Urothelium cell line (cell line): ENCODE measurements at places on chromosomes 7 and 10.

GRCh38 chr10:86106616-86107015, 260.0 kb downstream of the GRID1 start:
- no peak for DNase-seq

GRCh38 chr7:646951-647350, 79.5 kb upstream of the DNAAF5 start:
- DNase-seq, result no peak

GRCh38 chr10:109963439-109963838, 40.1 kb upstream of the XPNPEP1 start:
- no peak for DNase-seq

GRCh38 chr10:56116684-56117083, 244.4 kb downstream of the ZWINT start:
- DNase-seq, result no peak

DNA sequence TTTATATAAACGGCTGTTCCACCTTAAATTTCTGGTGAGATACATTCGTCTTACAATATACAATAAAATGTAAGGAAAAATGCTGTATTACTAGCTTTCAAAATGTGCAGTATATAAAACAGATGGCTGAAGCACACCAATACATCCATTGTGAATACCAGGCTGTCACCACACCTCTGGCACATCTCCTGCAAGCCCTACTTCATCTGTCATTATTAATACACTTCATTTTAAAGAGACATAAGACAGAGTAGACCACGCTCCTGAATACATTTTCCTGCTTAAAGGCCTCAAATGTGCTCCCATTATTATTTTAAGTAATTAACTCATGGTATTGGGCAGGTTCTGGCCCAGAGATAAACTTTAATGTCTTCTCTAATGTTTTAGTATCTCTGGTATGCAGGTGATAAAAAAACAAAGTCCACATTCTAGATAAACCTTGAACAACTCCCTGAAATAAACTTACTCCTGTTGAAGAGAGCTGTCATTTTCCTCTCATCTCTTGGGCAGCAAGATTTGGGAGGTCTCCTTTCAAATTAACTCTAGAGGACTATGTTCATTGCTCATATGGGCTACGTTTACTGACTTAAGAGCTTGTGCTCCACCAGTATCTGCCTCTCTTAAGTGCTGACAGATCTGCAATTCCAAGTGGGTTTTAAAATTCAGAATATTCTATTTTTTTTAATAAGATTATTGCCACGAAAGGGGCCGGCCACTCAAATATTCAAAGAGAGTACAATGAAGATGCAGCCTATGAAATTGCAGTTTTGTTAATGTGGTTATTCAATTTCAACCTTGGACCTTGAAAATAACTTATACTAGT, 396.5 kb upstream of the SEMA3D start:
- DNase-seq, result no peak

GRCh38 chr7:102991540-102992214, 78.9 kb downstream of the LRRC17 start:
- peak; percentile 94 for DNase-seq

GRCh38 chr10:8719971-8720370, 665.5 kb downstream of the GATA3 start:
- DNase-seq, result no peak

DNA sequence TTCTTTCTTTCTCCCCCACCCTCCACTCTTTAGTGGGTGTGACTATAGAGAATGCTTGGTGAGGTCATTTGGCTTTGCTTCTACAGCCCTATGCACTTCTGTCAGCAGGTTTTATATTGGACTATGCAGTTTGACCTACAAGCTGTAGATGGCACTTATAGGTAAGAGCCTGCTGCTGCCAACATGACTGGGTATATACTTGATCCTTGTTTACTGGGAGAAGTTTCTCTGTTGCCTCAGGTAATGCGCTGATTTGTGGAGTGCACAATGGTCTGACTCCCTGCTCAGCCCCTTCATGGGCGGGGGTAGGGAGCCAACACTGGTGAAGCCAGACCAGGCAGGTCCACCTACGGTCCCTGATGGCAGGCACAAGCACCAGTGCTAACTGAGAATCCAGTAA, 33.7 kb upstream of the C7orf33 start:
- DNase-seq, result no peak

DNA sequence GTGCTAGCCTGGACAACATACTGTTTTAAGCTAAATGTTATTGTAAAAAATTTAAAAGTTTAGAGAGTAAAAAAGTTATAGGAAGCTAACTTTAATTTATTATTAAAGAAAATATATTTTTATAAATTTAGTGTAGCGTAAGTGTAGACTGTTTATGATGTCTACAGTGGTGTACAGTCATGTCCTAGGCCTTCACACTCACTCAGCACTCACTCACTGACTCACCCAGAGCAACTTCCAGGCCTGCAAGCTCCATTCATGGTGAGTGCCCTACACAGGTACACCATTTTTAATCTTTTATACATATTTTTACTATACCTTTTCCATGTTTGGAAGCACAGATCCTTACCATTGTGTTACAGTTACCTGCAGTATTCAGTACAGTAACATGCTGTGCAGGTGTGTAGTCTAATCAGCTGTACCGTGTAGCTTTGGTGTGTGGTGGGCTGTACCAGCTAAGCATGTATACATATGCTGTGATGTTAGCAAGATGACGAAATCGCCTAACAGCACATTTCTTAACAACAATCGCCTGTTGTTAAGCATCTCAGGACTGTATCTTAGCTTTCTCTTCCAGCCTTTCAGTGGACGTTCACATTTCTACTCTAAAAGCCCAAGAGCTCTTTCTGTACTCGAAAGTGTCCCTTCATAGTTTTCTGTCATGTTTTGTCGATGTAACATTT, 12.5 kb downstream of the RNF32 start:
- DNase-seq, result no peak
